ENCODE measurements at places on chromosomes 13 and 19.

DNA sequence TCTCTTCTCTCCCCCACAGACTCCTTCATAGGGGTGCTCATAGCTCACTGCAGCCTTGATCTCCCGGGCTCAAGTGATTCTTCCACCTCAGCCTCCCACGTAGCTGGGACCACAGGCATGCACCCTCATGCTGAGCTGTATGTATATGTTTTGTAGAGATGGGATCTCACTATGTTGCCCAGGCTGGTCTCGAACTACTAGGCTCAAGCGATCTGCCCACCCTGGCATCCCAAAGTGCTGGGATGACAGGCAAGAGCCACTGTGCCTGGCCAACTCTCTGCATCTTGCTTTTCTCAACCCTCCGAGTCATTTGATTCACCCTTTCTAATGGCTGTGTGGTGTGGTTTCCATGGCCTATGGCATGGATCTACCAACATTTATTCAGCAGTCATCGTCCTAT, 10.1 kb upstream of the IRGC start:
- DNase-seq, result no peak

DNA sequence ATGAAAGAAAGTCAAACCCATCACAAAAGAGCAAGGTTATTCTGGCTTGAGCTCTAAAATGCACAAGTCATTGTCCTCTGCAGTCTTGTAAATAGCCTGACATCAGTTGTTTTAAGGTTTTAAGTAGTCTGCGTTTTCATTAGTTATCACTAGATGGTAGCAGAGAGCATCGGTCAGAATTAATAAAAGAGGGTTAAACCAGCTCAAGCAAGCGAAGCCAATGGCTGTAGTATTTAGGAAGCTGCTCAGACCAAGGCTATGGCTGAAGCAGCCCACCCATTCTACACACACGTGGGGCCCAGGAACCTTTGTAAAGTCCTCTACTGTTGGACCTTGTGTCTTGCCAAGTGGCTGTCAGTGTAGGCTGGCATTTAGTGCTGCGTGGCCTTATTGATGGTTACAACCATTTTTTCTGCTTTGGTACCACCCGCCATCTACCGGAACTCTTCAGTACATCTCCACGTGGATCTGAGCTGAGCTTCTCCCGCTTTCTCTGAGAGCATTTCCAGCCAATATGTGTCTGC, 13.3 kb upstream of the ZNF57 start:
- DNase-seq, result no peak

DNA sequence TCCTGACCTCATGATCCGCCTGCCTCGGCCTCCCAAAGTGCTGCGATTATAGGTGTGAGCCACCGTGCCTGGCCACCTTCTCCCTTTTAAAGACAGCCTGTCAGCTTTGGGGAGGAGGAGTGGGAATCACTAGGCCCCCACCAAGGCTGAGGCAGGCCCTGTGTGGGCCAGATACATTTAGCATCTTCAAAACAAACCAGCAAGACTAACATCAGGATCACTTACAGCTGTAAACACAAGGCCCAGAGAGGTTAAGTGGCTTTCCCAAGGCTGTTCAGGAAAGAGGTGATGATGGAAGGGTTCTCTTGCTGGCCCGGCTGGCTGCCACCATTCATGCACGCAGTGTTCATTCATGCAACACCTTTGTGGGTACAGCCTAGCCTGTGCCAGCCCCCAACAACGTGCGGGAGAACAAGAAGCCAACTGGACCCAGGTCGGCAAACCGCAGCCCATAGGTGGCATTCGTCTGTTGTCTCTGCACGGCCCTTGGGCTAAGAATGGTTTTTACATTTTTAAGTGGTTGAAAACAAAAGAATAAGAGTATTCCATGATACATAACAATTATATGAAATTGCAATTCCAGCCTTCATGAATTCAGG, 23.0 kb downstream of the IER2 start:
- no peak for DNase-seq

- no peak for DNase-seq
These were observed 9.0 kb downstream of the PPP1R14A start for GRCh38 chr19:38247126-38247525.

- no peak for DNase-seq
These were observed at the start of gene CTXN1 for GRCh38 chr19:7926021-7926726. Gene CTXN1 (minus strand): TSS chr19:7926135. CDS start chr19:7925538, 597 bp downstream.

- no peak for DNase-seq
These were observed 527.9 kb upstream of the ARGLU1 start for GRCh38 chr13:107095876-107096275.

DNA sequence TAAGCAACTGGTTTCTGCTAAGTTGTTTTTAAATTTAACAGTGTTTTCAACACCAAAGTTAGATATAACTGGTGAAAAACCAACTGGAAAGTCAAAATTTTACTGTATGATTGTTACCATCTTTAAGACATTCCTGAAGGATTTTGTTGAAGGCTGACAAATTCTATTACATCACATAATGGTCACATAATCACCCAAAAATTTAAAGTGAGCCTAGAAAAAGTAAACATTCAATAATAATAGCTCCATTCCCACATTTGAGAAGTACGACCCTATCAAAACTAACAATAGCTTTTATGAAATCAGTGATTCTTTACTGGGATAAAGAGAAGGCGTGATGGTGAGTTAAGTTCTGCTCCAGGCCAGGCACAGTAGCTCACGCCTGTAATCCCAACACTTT, 51.6 kb downstream of the USP12 start:
- DNase-seq, result no peak

DNA sequence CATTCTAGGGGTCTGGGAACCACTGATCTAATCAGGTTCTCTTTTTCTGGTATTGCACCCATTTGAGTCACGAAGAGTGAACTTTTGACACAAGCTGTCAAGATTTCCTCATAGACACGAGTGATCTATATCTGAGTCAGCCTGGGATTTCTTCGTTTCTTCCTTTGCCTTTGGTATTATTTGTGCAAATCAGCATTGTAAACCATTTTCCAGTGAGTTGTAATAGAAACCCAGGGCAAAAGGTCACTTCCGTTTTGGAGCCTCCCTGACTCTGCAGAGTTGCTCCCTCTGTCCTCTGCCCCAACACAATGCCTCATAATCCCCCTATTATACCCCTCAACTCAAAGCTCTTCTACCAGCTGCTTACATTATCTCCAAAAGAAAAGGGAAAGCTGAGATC, 615.1 kb downstream of the EFNB2 start:
- no peak for DNase-seq

DNA sequence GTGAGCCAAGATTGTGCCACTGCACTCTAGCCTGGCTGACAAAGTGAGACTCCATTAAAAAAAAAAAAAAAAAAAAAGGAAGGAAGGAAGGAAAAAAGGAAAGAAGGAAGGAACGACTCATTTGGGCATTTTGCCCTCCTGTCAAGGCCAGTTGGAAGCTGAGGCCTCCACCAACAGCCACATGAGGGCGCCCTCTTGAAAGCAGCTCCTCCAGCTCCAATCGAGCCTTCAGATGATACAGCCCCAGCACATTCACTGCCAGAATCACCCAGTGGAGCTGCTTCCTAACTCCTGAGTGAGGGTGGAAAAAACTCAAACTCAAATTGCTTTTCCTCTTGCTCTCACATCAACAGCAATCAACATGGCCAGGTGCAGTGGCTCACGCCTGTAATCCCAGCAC, 40.9 kb downstream of the GNG7 start:
- no peak for DNase-seq

DNA sequence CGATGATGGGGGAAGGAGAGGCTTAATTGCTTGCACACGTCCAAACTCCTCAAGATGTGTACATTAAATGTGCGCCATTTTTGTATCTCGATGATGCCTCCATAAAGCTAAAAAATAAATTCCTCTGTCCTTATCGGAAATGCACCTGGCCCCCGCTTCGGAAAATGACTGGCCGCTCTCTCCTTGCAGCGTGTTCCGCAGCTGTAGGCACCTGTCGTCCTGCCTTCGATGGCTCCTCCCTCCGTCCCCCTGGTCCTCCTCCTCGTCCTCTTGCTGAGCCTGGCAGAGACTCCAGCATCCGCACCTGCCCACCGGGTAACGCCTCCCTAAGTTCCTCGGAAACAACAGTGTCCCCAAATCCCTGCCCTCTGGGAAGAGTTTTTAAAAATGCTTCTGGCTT, 1.1 kb downstream of the GALP start:
- DNase-seq, result no peak

- DNase-seq, result no peak
These were observed 46.5 kb upstream of the CLDN10 start for GRCh38 chr13:95505986-95506385.

- no peak for DNase-seq
These were observed 5.9 kb downstream of the BRME1 start for GRCh38 chr19:13899912-13900584.

DNA sequence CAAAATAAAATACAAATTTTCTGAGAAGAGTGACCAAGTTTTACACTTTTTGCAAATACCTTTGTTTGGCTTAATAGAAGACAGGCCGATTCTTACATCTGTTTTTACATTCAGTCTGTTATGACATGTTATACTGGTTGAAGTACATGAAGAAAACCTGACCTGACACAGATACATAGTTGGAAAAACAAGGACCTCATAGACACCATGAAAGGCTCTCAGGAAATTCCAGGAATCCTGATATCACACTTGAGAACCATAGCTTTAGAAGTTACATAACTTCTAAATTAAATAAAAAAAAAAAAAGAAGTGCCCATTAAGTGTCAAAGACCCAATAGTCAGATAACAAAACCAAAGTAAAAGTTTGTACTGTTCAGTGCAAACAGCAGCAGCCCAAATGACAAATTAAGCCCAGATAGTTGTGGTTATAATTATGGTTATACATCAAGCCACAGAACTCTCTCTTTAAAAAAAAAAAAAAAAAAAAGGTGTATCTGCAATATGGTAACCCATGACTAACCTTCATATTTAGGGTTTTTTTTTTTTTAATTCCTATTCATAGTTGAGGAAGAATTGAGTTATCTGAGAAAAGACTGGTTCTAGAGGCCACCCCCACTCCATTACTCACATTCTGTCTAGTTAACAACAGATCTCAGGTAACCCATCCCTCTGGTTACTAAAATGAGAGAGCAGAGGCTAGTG, 19.8 kb downstream of the RBM26 start:
- no peak for DNase-seq

GRCh38 chr13:103405297-103405696, 339.1 kb upstream of the SLC10A2 start:
- no peak for DNase-seq

GRCh38 chr13:114128624-114129522, 3.5 kb downstream of the RASA3 start:
- DNase-seq, result peak; percentile 83

DNA sequence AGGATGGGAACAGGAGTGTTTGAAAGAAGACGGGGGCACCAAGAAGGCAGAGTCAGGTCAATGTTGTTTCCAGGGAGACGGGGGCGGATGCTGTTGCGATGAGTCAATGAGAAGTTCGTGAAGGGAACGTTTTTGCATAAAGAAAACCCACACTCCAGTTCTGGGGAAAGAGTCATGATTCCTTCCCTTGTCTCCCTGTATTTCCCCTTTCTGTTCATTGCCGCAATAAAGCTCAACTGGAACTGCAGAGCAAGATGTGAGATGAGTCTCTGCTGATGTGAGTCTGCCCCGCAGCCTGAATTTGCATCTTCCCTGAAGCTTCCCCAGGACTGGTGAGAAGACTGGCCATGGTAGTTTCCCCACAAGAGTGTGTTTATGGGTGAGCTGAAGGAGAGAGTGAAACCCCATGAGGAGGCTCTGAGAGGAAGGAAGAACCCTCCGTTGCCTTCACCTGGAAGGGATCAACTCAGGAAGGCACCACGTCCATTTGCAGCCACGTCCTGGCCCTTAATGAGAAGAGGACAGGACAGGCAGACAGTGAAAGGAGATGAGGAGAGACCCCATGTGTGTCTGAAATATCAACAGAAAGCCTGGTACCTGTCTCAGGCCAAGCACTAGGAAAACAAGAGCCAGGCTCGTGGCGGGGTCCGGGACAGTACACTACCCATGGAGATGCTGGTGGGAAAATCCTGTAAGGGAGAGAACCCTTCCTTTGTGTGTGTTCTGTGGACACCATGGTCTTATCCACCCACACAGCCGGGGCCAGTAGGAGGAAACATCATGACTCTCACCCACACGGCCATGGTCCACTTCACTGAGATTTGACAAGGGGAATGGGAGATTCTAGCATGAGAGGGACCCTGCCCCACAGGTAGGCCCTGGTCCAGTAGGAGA, 13.7 kb downstream of the LILRA1 start:
- DNase-seq, result no peak

DNA sequence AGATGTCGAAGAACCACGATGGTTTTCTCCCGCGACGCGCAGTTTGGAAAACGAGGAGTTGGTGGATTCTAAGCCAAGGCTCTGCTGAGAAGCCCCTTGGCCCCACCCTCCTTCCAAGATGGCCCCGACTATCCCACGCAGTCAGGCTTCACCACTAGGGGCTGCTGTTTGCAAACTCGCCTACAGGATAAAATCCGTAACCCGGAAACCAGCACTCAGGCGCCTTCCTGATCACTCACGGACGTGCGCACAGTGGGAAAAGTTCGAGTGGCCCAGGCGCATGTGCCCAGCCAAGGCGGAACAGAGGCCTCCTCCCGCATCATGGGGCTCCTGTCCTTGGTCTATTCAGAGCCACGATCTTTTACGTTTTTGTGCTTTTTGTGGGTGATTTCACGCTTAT, 19.2 kb upstream of the UQCR11 start:
- DNase-seq, result no peak

All from stimulated activated CD8-positive, alpha-beta memory T cell treated with anti-CD3 and anti-CD28 coated beads, Interleukin-7, amount 100 ng/mL, for 24 hours (primary cell).